ENCODE measurements at places on chromosomes 12 and 14.

DNA sequence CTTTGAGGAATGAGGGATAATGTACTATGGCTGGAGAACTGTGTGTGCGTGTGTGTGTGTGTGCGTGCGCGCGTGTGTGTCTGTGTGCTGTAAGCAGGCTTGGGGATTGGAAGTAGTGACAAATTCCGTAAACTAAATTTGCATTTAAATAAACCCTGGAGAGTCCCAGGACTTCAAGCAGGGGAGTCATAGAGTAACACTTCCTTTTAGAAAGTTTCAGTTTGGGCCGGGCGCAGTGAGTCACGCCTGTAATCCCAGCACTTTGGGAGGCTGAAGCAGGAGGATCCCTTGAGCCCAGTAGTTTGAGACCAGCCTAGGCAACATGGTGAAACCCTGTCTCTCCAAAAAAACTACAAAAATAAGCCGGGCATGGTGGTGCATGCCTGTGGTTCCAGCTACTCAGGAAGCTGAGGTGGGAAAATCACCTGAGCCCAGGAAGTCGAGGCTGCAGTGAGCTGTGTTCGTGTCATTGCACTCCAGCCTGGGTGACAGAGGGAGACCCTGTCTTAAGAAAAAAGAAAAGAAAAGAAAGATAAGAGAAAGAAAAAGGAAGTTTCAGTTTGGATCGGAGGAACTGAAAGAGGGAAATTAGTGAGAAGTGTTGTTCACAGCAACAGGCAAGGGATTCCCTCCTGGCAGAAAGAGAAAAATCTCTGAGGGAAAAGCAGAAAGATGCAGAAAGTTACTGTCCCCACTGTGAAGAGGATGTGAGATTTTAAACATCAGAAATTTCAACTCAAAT, 222.7 kb upstream of the SOX5 start:
- DNase-seq, result no peak

- no peak for DNase-seq
Observed at GRCh38 chr14:105500036-105500725, 9.1 kb downstream of the TEDC1 start.

GRCh38 chr12:54053003-54053750, 458 bp upstream of the HOXC4 start:
- DNase-seq, result no peak

- peak; percentile 21 for DNase-seq
Observed at GRCh38 chr12:2179953-2180736, 127.4 kb downstream of the CACNA1C start.

- no peak for DNase-seq
Observed at GRCh38 chr14:54638135-54638446, 71.2 kb downstream of the SAMD4A start.

- DNase-seq, result no peak
Observed at GRCh38 chr12:91432089-91432488, 249.5 kb upstream of the DCN start.

- no peak for DNase-seq
Observed at GRCh38 chr14:103697206-103697602, 18.0 kb downstream of the XRCC3 start.

GRCh38 chr14:61102549-61103466, 121.8 kb downstream of the SLC38A6 start:
- no peak for DNase-seq

DNA sequence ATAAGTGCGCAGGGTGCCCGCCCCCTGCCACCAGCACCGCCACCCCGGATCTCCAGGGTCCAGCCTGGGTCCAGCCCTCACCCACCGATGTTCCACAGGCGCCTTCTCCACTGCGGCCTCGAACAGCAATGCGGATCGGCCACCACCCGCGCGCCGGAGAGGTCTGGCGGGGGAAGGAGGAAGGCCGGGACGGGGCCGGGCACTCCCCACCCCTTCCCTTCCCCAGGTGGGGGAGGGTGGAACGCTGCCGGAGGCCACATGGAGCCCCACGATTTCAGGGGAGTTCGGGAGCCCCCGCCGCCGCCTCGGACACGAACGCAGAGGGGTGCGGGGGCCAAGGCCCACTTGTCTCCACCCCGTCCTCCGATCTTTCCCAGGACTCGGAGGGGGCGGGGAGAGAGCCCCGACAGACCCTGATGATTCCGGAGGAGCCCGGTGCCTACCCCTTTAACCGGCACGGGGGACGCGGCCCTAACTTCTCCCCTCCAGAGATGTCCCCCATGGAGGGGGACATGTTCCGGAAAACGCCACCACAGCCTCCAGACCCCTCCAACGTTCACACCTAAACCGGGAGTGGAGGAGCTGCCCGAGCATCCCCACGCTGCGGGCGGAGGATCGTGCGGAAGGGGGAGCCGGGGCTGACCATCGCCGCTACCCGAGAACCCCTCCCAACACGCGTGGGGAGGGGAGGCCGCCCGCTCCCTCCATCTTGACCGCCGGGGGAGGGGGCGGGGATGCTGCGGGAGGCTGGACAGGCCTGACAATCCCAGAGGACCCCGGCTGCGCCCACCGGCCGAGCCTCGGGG, 1.1 kb downstream of the ATXN2 start:
- peak; percentile 53 for DNase-seq

Measured in posterior cingulate gyrus (tissue), 11 donors.